ENCODE measurements at places on chromosomes 3 and 15.

- DNase-seq, result no peak
Observed at GRCh38 chr3:24474862-24475261, 19.8 kb downstream of the THRB start.

DNA sequence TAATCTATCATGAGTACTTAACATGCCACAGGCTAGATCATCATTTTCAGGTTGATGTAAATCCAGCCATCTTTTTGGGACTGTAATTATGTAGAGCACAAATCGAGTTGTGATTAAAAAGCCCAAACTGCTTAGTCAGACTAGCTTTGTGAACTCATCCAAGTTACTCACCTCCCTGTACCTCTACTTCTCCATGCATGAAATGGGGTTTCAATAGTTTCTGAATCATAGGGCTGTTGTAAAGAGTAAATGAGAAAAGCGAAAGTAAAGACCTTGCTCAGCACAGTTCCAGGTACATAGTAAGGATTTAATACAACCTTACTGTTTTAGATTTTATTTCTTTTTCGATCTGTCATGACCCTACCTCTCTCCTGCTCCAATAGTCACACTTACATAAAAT, 85.6 kb upstream of the GAP43 start:
- DNase-seq, result no peak

- DNase-seq, result peak; percentile 64
Observed at GRCh38 chr15:40313531-40314398, 6.0 kb upstream of the PLCB2 start.

- no peak for DNase-seq
Observed at GRCh38 chr3:122660297-122660974, 20.2 kb upstream of the PARP14 start.

- DNase-seq, result no peak
Observed at GRCh38 chr3:98901119-98901391, 440 bp downstream of the DCBLD2 start.

- DNase-seq, result no peak
Observed at GRCh38 chr15:68372291-68372811, 59.6 kb downstream of the ITGA11 start.

- no peak for DNase-seq
Observed at GRCh38 chr3:9715764-9716437, 12.3 kb downstream of the CPNE9 start.

- DNase-seq, result no peak
Observed at GRCh38 chr3:161941891-161942290, 445.3 kb downstream of the OTOL1 start.

- DNase-seq, result peak; percentile 17
Observed at GRCh38 chr3:102036017-102036416, 186.7 kb downstream of the NFKBIZ start.

DNA sequence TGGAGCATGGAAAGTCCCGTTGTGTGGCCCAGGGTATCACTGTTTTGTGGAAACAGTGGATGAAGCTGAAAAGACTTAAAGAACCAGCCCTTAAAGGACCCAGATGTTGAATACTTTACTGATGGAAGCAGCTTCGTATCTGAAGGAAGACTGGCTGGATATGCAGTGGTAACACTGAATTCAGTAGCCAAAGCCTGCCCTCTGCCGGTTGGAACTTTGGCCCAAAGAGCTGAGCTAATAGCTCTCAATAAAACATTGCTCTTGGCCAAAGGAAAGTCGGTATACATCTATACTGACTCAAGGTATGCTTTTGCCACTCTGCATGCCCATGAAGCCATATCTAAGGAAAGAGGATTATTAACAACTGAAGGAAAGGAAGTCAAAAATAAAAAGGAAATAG, 885.4 kb downstream of the PDCD6IP start:
- DNase-seq, result peak; percentile 64

GRCh38 chr15:56892659-56893363, 25.6 kb upstream of the TCF12 start:
- DNase-seq, result no peak

DNA sequence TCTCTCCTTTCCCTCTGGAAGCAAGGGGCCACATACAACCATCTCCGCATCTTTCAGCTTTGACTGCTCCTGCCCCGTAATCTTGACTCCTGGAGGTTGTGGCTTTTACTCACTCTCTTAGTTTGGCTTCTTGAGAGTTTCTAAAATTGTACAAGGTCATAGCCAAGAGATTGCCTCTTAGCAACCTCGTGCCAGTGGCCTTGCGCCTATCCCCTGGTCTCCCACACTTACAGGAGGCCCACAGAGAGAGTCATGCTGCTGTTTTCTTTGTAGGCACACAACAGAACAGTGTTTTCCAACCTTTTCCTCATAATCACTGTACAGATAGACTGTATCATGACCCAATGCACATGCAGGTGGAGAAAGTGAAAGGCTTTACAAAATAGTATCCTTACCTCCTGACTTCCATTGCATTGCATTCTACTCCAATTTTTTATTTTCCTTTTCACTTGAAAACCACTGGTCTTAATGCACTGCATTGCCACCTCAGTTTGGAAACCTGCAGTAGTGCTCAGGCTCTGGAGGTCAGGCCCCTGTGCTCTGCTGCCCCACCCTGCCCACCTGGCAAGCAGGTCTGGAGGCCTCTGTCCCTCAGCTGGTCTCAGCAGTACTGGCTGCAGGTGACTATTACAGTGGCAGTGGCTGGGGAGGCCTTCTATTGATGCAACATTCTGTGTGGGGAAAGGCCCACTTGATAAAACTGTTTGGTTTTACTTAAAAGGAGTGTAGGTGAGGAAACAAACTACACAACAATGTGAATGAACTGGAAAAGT, 156.2 kb downstream of the DNAJB8 start:
- no peak for DNase-seq

DNA sequence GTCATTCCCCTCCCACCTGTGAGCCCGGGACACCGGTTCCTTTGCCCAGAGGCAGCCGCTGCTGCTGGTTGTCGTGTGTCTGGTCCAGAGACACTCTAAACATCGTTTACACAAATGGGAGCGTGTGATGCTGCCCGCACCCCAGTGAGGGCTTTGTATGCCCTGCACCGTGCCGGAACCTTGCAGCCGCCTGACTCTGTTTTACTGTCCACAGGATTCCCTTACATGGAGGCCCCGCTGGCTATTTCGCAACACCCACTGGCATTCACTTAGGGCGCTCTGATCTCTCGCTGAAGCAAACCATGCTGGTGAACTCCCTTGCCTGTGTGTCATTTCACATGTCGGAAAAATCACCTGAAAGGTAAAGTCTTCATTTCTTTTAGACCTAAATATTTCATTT, 100.8 kb upstream of the SLC6A6 start:
- DNase-seq, result no peak

- no peak for DNase-seq
Observed at GRCh38 chr3:132457286-132457685, 40.0 kb downstream of the DNAJC13 start.

DNA sequence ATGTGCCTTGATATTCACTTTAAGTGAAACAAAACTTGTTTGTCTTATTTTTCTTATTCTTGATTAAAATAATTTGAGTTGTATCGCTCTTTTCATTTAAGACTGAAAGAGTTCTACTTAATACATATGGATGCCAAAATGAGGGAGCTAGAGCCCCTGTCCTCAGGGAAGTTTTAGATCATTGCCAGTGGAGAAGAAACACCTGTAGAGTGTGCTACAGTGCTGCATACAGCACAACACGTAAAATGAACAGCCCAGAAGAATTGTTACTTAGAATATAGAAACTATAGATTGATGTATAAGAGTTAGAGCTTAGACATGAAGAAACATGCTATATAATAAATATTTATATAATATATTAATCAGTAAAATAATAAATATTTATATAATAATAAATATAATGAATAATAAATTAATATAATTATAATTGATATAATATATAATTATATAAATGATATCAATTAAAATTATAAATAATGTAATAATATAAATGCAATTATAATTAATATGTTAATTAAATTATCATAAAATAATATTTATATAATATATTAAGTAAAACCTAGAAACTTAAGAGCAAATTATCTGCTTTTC, 1234.7 kb downstream of the ROBO2 start:
- no peak for DNase-seq

DNA sequence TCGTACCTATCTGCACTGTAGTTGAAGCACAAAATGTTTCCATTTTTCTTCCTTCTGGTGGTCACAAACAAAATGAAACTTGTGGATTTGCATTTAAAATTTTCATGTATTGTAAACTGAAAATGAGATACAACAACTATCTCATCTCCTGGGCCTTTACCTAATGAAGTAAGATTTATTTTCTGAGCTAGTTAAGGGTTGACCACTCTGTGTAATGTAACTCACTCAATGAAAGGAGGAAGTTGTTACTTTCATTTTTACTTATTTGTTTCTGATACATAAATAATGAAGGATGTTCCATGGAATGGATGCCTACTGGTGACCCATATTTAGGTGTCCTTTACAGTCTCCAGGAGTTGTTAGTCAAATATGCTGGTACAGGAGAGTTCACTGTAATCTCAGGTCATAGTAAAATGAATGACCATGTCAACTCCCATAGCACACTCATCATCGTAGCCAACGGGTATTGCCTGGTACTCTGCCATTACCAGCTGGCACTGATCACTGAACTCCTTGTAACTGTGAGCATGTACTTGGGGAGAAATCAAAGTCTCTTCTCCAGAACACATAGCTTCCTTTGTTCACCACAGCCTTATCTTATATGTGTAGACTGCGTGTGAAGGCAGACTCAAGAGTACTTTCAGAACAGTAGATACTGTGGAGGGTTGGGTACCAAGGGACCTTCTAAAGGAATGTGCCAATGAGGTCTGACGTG, 474.2 kb upstream of the ROBO2 start:
- DNase-seq, result no peak

GRCh38 chr3:51934139-51934850, 7.4 kb downstream of the RRP9 start:
- no peak for DNase-seq

- DNase-seq, result no peak
Observed at GRCh38 chr3:115834068-115834467, 210.8 kb downstream of the GAP43 start.

GRCh38 chr3:185172086-185173049, 19.5 kb upstream of the C3orf70 start:
- DNase-seq, result no peak

DNA sequence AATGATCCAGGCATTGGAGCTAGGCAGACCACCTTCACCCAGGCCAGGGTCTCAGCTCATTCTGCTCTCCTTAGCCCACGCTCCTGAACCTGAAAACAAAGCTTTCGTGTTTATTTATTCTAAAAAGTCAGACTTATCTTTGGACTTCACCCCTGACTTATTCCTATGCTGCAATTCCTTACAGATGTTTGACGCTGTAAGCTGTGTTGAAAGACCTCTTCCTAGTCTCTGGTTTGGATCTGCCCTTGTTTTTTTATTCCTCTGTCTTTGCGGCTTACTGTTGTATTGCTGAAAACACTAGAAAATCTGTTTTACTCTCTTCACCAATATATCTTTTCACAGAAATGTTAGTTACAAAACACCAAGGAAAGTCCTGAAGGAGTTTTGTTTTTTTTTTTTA, 40.5 kb upstream of the LDHAL6B start:
- no peak for DNase-seq

- DNase-seq, result no peak
Observed at GRCh38 chr3:21750080-21750696, 822 bp downstream of the ZNF385D start.

GRCh38 chr15:39931615-39932014, 2.3 kb upstream of the EIF2AK4 start:
- no peak for DNase-seq
